Heart left ventricle (tissue), 16 donors: ENCODE measurements at places on chromosomes 2 and 18.

DNA sequence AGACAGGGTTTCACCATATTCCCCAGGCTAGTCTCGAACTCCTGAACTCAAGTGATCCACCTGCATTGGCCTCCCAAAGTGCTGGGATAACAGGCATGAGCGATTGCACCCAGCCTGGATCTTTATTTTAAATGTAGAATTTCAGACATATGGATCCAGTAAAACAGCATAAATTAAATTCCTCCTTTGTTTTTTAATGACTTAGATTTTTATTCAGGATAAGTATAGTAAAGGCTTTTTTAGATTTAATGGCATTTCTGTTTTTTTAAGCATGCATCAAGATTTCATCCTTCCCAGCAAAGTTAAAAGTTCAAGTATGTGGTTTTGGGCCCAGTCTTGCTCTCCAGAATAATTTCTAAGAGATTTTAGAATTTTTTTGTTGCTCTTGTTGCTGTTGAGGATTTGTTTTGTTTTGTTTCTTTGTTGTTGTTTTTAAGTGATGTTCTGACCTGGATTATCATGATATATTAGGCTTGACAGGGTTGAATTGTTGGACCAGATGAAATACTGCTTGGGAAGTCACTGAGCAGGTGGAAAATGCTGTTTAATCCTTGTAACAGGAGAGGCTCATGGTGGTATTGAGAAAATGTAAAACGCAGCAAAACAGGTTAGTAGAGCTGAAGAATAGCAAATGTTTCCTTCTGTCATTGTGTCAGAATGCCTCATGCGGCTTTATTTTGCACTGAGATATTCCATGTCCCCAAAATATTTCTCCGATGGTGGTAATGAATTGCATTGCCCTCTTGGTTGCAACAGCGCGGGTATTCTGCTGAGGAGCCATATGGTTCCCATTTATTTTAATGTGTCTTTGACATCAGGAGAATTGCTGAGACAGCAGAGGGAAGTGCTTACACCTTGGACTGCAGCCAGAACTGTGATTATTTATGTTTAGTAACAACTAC, 147.9 kb downstream of the GALNT3 start:
- no peak for DNase-seq

- no peak for DNase-seq
Measured at GRCh38 chr2:216559625-216560156, 61.0 kb downstream of the RPL37A start.

GRCh38 chr18:60549338-60549960, 176.9 kb upstream of the MC4R start:
- no peak for DNase-seq

GRCh38 chr2:44267796-44268648, 7.3 kb upstream of the SLC3A1 start:
- no peak for DNase-seq

DNA sequence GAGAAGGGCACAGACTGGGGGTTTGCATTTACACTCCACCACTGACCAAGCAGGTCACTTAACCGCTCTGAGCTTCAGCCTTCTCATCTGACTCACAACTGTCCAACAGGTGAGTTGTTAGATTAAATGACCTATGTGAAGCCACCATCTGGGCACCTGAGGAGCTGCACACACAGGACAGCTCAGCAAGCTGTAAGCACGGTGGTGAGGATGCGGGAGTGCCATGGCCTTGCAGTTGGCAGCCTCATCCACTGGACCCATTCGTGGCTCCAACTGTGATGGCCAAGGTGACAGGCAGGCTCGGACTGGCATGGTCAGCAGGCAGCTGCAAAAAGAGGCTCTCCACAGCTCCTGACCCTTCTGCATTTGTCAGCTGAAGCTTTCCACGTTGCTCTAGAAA, 23.3 kb upstream of the AMMECR1L start:
- no peak for DNase-seq

DNA sequence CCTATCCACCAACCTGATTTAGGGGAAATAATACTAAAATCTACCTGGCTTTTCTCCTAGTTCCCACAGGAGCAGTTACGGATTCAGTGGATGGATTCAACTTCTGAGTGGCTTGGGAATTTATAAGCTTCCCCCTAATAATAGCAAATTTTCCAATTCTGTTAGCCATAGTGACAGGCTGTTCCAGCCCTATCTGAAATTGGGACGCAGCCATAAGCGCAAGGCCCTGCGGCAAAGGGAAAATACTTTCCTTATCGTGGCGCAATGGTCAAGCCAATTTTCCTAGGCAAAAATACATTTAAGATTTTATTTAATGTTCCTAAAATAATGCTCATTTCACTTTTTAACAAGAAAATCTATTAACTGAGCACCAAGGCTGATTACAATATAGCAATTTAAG, 49.7 kb downstream of the CDH2 start:
- no peak for DNase-seq

DNA sequence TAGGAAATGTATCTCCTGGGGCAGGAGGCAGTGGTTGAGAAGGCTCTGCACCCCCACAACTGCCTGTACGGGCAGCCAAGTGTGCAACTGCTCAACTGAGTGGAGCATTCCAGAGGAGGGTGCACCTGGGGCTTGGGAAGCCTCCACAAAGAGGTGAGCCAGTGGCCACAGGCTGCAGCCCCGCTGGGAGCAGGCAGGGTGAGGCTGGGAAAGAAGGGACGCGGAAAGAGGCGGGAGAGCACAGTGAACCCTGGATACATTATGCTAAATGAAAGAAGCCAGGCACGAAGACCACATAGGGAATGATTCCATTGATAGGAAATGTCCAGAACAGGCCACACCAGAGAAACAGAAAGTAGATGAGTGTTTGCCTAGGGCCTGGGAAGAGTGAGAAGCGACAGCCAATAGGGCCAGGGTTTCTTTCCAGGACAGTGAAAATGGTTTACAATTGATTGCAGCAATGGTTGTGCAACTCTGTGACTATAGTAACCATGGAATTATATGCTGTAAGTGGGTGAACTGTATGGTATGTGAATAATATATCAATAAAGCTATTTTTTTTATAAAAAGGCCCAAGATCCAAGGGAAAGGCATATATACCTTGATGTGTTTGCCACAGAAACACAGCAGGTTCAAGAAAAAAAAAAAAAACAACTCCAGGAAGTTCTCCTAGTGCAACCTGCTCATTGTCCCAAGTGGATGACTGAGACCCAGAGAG, 82.4 kb downstream of the DDX1 start:
- no peak for DNase-seq
